GM23248 (cell line): ENCODE measurements at places on chromosomes 2 and 18.

DNA sequence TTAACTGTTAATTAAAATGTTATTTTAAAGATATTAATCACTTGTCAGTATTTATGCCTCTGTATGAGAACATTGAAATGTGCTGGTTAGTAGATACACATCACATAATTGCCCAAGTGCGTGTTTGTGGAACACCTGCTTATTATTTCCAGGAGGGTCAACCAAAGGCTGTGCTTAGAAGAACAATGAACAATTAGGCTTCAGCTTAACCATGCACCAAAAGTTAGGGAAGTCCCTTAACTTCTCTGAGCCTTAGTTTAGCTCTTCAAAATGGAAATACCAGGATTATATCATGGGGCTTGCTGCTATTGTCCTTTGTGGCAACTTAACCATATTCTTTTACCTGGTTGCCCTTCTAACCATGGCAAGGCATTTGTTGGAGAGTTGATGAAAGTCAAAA is 43.0 kb upstream of the PLA2R1 start:
- no peak for DNase-seq

GRCh38 chr18:12885500-12885899 is 1.5 kb upstream of the PTPN2 start:
- no peak for DNase-seq

GRCh38 chr2:129758784-129759471 is 220.5 kb upstream of the RAB6C start:
- peak; percentile 41 for DNase-seq

DNA sequence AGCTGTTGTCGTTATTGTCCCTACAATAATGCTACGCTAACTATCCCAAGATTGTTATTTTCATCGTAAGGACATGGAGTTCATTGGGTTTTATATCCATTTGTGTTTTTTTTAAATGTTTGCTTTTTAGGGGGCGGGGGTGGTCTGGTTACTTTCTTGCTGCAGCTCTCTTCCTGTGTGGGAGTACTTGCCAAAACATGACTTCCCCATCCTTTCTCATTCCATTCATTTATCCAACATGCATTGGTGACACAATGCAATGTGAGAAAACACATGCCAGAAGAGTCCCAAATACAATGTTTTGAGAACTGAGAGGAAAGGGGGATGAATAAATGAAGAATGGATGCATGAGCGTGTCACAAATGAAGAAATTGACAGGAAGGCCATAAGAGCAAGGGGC is 55.9 kb downstream of the E2F6 start:
- DNase-seq, result no peak
